ENCODE measurements at places on chromosomes 7 and 10. TPM values are rescaled to one million over a fixed set of nuclear protein-coding genes. Genes with fewer than 3 reads are reported as not detected.

Gene EBLN1
- not detected for total RNA-seq

DNA sequence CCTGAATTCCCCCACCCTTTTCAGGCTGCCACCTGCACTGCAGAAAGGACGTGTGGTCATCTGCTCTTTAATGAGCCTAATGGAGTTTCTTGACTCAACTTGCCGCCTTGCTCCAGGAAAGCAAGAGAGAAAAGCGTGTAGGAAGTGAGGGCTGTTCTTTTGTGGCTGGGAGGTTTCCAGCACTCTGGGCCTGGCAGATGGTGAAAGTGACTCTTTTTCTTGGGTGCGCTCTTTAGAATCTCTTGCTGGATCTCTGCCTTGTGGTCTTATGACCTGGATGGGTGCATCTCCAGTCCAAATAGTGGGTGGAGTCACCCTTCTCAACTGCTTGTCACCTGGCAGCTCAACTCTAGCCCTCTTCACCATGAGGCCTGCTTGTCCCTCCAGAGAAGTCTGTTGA is 244.0 kb downstream of the SORCS1 start:
- H3K36me3 ChIP-seq: no peaks in the 10 kb centered on the region

Gene HEPACAM2
- under 0.01 TPM for total RNA-seq

Gene BICC1
- 38.9 TPM for total RNA-seq

DNA sequence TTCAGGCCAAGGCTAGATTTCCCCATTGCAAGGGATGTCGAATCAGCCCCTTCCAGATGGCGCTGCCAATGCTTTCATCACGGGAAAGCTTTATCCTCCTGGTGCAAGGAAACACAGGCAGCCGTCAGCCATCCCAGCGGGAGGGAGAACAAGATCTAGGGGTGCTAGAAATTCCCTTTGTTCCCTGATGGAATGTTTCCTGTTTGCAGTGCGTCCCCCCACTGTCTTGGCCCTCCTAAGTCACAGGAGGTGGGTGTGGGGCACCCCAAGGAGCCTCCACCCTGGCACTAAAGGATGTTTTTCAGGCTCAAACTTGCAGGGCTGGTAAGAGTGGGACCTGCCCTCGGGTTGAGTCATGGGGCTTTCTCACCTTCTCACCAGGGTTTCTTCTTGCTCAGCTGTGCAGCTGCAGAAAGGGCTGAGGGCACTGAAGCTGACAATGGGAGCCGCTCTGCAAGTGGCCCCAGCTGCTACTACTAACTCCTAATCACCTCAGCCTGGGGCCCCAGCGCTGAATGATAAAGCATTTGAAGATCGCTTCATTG is 103.6 kb downstream of the PRPF18 start:
- DNase-seq: no peak
- H3K27ac ChIP-seq: no peak overlapping the region
- H3K27me3 ChIP-seq: no peaks in the 10 kb centered on the region
- H3K36me3 ChIP-seq: peaks cover 42% of the 10 kb centered on the region

DNA sequence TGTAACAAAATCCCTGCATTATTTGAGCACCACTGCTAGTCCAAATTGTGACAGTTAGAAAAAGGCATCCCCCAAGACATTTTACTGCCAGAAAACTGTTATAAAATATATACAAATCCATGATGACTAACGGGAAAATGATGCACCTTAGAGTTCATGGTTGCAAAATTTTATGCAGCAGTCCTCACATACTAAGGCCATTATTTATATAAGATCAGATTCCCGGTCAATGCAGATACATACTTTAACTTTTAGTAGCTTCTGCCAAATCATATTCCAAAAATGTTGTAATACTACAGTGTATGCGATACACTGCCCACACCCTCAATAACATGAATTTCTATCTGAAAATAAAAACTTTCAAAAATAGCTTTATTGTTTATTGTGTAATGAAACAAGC is 239.9 kb upstream of the ZNF32 start:
- no peak overlapping the region for H3K27ac ChIP-seq
- no peak overlapping the region for H3K4me3 ChIP-seq
- H3K36me3 ChIP-seq: no peaks in the 10 kb centered on the region
- peak; percentile 95 for DNase-seq
- H3K27me3 ChIP-seq: no peaks in the 10 kb centered on the region

Measured in IMR-90 (cell line).